ENCODE measurements at places on chromosomes 5 and 9.

- peak; percentile 41 for DNase-seq
Measured at GRCh38 chr5:39270225-39270848, 51.0 kb upstream of the FYB1 start.

- no peak for DNase-seq
Measured at GRCh38 chr5:1936901-1937300, 54.2 kb upstream of the IRX4 start.

DNA sequence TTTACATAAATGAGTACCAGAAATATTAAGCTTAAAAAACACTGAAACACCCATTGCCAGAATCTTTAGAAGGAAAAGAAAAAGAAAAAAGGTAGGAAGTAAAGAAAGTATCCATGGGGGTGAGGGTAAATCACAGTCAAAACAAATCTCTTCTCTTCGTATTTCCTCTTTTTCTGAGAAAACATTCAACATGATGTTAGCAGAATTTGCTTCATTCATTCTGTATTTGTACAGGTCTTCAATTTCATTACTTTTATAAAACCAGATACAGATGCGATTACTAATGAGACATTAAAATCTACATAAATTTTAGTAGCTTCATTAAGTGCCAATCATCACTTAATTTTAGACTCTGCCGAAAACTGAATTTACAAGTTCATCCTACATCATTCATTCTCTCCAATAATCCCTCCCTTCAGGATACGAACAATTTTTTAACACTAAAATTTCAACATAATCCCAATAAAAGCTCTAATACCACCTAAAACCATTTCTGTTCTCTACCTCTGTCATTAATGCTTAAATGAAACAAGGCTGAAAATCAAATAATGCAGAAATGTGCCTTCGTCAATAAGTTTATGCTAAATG is 7.0 kb downstream of the NR3C1 start:
- DNase-seq: no peak

DNA sequence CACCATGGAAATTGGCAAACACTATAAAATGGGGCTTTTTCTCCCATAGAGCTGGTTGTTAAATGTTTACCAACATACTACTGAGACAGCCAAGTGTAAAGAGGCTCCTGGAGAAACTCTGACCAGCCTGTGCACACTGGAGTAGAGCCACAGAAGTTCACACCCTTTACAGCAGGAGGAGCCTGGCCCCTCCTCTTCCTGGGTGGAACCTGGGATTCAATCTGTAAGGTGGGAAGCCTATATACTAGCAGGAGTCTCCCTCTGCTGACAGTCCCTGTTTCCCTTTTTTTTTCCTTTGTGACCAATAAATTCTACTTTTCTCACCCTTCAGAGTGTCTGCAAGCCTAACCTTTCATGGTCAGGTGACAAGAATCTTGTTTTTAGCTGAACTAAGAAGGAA is 10.4 kb upstream of the SLC30A5 start:
- no peak for DNase-seq

- no peak for DNase-seq
Measured at GRCh38 chr5:87329114-87329513, 61.4 kb downstream of the RASA1 start.

DNA sequence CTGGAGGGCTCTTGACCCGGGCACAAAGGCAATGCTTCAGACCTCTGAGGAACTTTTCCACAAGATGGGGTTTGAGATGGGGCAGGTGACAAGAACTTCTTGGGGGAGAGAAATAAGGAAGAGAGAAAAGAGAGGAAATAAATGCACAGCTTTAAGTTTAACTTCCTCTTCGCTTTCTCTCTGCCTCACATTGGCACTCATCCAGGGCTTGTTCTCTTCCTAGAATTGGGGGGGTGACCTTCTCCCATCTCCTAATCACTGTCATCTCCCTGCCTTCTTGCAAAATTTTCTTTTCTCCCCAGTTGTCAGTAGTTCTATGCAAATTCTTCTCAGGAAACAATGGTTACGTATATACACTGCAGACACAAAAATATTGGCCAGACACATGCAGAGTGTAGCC is 19.1 kb upstream of the ADCY2 start:
- DNase-seq: no peak

DNA sequence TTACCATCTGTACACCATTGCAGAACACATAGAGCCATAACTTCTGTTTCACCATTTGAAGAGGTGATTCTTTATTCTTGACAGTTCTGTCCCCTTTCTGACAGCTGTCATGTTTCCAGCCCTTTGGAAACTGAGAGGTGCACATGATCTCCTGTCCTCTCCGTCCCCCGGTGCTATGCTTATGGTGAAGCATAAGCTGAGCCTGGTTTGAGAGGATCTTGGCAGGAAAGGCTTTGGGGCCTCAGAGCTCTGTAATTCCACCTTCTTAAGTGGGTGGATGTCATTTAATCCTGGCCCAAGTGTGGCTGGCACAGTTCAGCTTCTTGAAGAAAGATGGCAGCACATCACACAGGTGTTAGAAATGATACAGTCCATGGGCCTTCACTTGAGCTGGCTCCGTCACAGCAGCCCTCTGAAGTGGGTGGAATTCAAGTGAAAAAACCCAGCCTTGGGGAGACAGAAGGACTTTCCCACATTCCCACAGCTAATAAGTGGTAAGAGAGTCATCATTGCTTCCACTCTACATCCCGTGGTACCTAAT is 30.7 kb upstream of the GRPEL2 start:
- DNase-seq: no peak

DNA sequence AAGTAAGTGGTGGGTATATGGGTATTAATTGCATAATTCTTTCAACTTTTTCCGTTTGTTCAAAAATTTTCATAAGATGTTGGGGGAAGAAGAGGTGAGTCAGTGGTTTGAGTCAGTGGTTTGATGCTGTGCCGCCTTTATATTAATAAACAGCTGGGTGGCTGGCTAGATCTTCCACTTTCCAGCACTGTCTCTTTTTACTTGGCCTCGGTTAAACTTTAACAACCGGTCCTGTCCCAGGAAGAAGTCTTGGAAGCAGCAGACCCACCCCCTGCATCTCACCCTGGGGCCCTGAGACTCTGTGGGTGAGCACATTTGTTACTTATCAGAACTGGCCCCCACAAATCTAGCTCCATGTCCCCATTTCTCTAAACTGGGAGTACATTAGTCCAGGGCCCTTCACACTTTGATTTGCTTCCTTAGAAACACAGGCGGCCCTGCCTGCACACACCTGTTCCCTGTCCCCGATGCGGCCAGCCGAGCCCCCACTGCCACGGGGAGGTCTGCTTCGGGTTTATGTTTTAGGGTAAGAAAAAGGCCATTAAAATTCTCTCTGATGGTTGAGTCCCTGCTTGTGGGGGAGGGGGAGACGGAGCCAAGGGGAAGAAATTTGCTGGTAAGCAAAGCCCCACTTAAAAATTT is 90.7 kb downstream of the PTCH1 start:
- no peak for DNase-seq

DNA sequence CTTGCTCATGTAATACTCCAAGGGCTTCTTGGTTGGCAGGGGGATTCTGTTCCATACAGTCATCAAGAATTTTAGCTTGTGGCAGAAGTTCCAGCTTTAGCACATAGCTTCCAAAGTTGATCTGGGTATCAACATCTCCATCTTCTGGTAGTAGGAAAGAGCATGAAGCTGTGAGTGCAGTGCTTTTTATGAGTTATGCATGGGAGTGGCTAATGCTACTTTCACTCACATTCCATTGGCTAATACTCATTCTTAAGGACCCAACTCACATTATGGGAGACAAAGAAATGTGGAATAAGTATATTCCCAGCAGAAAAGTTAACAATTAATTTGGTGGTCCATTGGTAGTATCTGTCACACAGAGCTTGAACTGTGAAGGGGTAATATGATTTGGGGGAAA is 194.2 kb upstream of the CHD1 start:
- no peak for DNase-seq

DNA sequence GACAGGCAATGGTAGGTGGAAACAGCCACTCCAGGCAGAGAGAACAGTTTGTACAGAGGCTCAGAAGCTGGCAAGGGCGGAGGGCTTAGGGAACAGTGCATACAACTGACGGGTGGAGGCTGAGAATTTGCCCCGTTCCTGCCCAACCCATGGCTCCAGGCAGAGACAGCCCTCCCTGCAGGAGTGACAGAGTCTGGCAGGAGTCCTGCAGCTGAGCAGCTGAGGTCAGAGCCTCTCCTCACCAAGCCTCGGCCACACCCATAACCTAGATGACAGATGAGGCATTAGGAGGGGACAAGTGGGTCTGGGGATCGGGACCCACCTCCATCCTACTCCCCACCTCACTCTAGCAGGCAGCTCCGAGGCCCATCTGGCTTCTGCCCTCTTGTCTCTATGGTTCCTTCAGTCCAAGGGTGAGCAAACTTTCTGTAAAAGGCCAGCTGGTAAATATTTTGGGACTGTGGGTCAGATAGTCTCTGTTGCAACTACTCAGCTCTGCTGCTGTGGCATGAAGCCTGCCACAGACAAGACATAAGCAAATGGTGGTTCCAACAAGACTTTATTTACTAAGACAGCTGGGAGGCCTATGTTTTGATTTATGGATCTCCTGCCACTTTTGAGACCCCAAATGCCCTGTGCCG is 83.7 kb downstream of the SH3TC2 start:
- DNase-seq: no peak

All from CD4-positive, alpha-beta T cell treated with Interleukin-4 for 4 hours (primary cell).